ENCODE measurements at places on chromosomes 6 and 20.

DNA sequence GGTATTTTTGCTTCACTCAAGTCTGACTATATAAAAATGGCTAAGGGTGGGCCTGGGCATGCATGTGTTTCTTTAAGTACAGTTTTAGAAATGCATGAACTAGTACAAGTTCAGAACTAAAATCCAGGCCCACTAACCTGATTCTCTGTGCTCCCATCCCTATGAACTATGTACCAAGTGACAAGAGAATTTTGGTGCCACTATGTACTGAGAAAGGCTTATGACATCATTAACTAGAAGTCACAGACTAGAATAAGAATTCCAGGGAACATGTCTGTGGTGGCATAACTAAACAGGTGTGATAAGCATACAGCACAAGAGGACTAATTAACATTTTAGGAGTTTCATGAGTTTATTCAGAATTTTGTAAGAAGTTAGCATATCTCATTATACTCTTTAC, 16.1 kb downstream of the TENT5A start:
- no peak for DNase-seq

DNA sequence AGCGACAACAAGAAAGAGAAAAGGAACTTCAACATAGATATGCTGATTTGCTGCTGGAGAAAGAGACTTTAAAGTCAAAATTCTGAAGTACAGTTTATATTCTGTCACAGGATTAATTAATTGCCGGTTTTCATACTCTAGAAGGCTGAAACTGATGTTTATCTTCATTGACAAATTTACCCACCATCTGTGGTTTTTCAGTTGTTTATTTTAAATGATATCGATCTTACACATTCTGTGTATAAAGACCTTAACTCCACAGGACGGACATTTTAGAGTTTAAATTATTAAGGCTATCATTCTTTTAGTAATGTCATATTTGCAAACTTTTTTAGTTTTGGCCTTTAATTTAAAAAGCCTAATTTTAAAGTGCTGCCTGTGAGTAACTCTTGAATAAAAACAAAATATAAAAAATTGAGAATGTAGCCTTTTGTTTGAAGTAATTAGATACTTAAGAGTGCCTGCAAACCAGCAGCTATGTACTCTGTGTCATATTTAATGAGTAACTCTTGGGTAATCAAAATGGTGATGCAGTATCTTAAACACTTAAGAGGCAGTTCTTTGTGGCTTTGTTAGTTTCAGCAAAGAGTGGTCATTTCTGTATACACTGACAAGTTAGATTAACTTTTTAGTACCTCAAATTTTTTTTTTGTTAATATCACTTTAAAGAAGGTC, 59.3 kb downstream of the CDC5L start:
- DNase-seq, result no peak

DNA sequence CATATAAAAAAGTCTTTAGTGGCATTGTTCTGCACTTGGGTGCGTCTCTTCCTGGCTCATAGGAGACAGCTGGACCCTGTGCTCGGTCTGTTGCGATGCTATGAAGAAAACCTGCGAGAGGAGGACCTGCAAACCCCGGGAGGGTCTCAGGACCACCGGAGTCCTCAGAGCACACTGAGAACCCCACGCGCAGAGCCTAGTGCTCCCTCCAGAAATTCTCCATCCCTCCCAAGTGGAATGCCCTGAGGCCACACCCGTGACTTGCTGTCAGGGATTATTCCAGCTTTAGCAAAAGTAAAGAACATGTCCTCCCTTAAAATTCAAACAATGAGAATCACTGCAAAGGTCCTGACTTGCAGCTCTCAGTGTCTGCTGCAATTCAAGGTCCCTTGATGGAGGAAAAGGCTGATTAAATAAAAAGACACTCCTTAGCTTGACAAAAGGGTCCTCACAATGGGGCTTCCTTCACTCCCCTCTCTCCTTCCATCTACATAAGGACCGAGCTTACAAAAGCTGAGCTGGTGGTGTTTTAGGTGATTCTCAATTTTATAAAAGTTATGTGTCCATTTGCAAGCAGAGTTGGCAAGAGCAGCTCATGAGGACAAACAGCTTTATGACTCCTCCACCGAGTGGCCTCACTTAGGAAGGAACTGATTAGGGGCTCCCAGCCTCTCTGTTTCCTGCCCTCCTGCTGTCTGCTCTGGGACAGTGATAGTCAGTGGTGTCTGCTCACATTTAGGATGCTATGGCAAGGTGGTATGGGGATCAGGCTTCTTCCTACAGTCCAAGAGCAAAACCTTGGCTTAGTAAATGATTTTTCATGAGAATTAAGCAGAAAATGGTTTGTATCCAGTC, 97.0 kb downstream of the RAMACL start:
- DNase-seq, result no peak

DNA sequence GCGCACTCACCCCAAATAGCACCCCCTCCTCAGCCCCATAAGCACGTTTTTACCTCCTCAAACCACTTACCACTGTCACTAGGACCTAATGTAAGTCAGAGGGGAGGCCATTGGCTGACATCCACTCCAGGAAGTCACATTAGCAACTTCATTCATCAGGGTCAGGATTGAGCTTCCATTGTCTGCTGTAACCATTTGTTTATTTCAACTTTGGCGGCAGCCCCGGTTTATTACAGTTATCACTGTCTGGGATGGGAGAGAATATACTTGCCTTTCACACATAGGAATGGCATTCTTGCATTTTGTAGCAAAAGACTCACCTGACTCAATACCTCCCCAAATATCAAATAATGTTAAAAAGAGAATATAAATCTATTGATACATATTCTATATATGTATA, 38.3 kb downstream of the MAFB start:
- DNase-seq, result no peak

- peak; percentile 77 for DNase-seq
These were observed 6.9 kb upstream of the OSER1 start for GRCh38 chr20:44217342-44218092.

DNA sequence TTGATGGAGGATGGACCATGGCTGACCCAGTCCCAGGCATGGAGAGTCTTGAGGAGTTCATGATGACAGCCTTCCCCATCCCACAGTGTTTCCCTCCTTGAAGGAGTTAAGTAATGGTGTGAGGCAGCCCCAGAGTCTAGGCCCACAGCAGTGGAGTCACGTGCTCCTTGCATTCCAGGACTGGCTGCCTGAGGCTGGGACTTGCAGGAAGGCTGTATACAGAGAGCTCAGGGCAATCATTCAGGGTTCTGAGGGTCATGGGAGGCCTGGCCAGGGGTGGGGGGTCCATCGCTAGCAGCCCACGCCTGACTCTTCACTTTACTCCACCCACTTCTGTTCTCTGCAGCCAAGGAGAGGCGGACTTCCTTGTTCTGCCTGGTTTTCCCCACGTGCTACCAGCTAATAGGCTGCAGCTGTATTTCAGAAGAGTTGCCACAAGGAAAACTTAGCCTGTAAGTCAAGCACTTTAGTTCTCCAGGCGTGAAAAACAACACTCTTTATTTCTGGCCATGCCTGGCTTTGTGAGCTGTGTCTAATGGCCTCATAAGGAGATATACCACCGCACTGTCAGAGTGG, 272.5 kb downstream of the DHX35 start:
- no peak for DNase-seq

- DNase-seq, result peak; percentile 55
These were observed 257.1 kb upstream of the TAB2 start for GRCh38 chr6:149060300-149060984.

- DNase-seq, result no peak
These were observed 145.9 kb downstream of the IMPG1 start for GRCh38 chr6:75926293-75927168.

DNA sequence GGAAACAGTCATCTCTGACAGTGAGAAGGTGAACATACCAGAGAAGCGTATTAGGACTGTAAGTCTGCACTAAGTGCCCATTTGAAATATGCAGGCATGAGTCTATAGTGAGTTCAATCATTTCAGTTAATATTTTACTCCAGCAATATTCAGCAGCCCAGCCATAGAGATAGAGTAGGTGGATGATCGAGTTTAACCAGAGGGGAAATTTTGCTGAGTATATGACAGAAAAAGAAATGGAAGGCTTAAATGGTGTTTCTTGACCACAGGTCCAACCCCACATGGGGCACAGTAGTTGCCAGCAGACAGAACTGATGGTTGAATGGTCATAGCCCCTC, 39.8 kb downstream of the KIF6 start:
- DNase-seq, result no peak

- DNase-seq, result no peak
These were observed 32.4 kb upstream of the ADTRP start for GRCh38 chr6:11810854-11811643.

GRCh38 chr6:154672086-154672485, 61.1 kb upstream of the SCAF8 start:
- DNase-seq, result no peak

GRCh38 chr6:30686009-30686907, at the start of gene PPP1R18:
Gene PPP1R18, minus strand, starts transcription at chr6:30686645. Its CDS starts 627 bp downstream, at chr6:30686018.
- DNase-seq, result peak; percentile 80

GRCh38 chr6:156774863-156775405, 2.2 kb upstream of the ARID1B start:
- no peak for DNase-seq

DNA sequence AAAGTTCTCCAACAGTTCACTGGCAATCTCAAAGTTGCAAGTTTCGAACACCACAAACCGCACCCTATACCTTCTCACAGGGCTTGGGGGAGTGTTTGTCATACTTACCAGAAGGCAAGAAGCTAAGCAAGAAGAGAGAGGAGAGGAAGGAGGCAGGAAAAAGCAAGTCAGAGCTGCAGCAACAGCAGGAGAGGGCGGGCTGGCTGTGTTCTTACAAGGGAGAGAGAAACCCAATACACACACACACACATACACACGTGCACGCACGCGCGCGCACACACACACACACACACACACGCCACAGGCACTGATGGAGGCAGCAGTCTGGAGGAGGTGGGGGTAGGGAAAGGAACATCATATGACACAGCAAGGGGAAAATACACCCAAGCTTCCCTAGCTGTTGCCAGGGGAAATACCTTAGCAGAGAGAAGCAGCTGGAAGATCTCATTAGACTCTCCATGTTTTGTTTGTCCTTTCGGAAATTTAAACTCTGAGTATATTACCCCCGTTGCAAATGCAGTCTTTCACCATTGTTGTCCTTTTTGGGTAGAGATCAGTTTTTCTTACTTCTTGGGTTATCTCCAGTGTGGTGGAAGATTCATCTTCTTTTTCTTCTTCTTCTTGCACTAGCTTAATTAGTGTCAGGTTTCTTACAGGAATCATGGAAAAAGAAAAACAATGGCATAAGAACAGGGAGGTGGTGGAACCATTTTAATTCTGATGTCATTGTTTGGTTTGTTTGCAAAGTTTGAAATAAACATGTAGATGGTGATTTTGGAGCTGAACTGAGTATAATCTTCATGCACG, at the start of gene TXLNB:
TXLNB (minus strand) TSS at position 186 of the 807 bp plus-strand sequence. CDS start 3,099 bp downstream, outside the sequence.
- peak; percentile 89 for DNase-seq

DNA sequence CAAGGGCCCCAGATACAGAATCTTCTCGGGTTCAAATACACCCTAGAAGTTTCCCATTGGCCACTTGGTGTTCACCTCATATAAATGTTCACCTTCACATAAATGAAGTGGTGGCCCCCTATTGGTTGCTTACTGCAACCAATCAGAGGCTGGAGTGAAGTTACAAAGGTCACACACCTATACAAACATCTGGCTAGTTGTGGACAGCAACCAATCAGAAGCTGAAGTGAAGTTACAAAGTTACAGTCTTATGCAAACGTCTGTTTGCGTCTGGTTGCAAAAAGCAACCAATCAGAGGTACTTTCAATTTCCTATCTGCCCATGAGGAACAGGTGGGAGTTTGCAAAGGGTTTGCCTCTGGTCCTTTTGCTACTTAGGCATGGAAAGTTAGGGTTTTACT, 206.5 kb upstream of the BMP2 start:
- DNase-seq, result no peak

GRCh38 chr6:113489952-113490746, 367.0 kb upstream of the MARCKS start:
- no peak for DNase-seq

DNA sequence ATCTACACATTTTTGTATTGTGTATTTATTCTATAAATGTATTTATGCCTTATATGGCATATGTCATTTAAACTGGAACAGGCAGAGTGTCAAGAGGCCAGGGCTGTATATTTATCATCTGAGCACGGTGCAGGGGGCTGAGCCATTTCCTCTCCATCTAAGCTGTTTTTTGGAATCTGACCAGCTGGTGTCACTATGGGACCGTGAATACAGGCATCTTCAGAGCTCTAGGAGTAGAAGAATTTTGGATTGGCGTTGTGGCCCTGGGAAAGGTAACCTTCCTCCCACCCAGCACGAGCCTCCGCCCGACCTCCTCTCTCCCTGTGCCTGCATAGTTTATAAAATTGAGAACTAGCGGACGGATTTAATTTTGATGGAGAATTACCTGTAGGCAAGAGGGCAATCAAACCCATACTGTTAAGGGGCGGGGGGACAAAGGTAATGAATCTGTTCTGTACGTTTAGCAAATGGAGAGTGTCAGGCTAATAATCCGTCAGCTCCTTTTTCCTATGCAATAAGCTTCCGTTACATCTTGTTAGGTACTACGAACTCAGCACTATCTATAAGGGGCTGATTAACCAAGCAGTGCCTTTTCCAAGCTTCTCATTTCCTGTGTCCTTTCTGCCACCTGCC, 29.0 kb upstream of the EEF1E1 start:
- DNase-seq, result peak; percentile 32

DNA sequence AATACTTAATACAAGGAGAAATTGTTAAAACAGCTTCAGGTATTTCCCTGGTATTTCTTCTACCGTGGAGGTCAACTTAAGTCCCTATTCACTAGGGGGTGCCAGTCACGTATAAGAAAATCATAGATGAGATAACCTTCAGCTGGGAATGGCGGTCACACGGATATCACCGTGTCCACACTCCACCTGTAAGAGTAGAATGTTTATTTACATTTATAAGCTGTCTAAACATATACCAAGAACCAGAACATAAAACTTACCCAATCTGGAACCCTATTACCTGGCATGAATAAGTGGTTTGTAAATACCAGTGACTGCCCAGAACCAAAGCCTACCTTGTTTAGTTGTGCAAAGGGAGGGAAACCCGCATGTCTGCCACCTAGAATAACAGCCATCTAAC, 1.9 kb upstream of the ELOVL4 start:
- DNase-seq, result peak; percentile 78

GRCh38 chr6:113385020-113385431, 472.1 kb upstream of the MARCKS start:
- no peak for DNase-seq

DNA sequence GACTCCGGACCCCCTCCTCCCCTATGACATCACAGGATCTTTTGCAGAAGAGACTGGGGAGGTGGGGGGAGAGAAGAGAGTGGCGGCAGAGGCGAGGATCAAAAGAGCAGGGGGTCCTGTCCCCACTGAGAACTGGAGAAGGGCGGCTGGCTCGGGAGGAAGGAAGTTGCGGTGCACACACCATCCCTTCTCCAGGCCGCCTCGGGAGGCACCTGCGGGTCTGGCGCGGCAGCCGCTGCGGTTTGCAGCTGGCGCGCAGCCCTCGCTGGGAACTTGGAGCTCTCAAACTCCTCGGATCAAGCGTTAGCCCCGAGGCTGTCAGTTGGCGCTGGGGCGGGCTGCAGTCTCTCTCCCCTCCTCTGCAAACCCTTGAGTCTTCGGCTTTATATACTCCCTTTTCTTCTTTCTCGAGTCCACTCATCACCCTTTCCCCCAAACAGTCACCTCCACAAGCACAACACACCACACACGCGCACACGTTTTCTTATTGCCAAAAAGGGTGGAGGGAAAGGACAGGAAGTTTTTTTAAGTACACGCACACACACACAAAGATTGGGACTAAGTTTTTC, 180.7 kb downstream of the TBXT start:
- no peak for DNase-seq

Measured in CD4-positive, alpha-beta T cell treated with Interleukin-4 for 1 hour (primary cell).